AG09319 (cell line): ENCODE measurements at places on chromosomes 13 and 19.

GRCh38 chr13:75173457-75174356 lies 308.3 kb downstream of the TBC1D4 start:
- no peak for DNase-seq

GRCh38 chr13:107969546-107969945 lies 245.8 kb downstream of the LIG4 start:
- DNase-seq, result no peak

GRCh38 chr13:49220856-49221589 lies 885 bp downstream of the MLNR start:
- no peak for DNase-seq

DNA sequence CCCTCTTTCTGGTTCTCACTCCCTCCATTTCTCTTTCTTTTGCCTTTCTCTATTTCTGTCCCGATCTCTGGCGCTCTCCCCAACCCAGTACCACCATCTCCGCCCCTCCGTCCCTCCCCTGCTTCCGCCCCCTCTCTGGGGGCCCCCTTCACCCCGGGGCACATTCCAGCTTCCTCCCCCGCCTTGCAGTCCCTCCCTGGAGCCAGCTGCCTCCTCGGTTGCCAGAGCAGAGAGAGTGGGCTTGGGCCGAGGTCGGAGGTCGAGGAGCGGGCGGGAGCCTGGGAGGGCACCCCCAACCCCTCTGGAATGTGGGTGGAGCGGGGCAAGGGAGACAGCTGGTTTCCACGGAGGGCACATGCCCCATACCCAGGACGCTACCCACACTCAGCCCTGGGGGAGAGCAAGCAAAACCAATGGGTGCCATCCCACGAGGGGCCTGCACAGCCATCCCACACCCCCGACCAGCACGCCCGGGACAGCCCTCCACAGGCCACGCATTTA lies 6.5 kb upstream of the CIRBP start:
- DNase-seq, result no peak

- DNase-seq, result no peak
These were observed 1.1 kb downstream of the SUCLA2 start for GRCh38 chr13:47999973-48000372.

GRCh38 chr19:4878491-4878968 lies 11.1 kb upstream of the PLIN3 start:
- DNase-seq, result no peak

GRCh38 chr13:90652036-90652435 lies 695.5 kb upstream of the MIR17HG start:
- no peak for DNase-seq

GRCh38 chr19:1291761-1292418 lies 6.2 kb downstream of the EFNA2 start:
- no peak for DNase-seq

- DNase-seq, result no peak
These were observed 14.4 kb downstream of the CDC16 start for GRCh38 chr13:114249077-114249476.

DNA sequence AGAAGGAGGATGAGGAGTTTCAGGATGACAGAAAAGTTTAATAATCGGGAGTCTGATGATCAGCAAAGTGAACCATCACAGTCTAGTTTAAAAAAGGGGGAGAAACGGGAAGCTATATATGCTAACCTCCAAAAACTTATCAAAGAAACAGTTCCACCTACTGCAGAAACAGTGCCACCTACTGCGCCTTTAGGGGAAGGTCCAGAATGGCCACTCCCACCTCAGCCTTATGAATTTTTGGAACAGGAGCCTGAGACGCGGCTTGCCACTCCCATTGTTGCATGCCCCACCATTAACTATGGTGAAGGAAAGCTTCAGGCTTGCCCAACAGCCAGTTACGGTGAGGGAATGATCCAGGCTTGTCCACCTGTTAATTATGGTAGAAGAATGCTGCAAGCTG lies 929.0 kb downstream of the SLITRK6 start:
- DNase-seq, result no peak

- DNase-seq, result no peak
These were observed 4.6 kb upstream of the ZNF414 start for GRCh38 chr19:8518536-8518935.

DNA sequence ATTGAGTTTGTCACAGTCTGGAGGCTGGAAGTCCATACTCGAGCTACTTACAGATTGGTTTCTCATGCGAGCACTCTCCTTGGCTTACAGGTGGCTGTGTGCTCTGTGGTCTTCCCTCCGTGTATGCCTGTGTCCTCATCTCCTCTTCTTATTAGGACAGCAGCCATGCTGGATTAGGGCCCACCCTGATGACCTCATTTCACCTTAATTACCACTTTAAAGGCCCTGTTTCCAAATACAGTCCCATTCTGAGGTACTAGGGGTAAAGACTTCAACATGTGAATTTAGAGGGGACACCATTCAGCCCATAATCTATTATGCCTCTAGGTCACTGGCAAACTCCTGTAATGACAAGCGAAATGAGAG lies 40.6 kb downstream of the SHISA2 start:
- DNase-seq, result no peak

- DNase-seq, result no peak
These were observed 10.4 kb downstream of the ARL11 start for GRCh38 chr13:49638744-49639072.

GRCh38 chr13:107824635-107825034 lies 390.7 kb downstream of the LIG4 start:
- DNase-seq, result no peak

- DNase-seq, result no peak
These were observed 7.7 kb upstream of the KIR2DL4 start for GRCh38 chr19:54795758-54796157.

DNA sequence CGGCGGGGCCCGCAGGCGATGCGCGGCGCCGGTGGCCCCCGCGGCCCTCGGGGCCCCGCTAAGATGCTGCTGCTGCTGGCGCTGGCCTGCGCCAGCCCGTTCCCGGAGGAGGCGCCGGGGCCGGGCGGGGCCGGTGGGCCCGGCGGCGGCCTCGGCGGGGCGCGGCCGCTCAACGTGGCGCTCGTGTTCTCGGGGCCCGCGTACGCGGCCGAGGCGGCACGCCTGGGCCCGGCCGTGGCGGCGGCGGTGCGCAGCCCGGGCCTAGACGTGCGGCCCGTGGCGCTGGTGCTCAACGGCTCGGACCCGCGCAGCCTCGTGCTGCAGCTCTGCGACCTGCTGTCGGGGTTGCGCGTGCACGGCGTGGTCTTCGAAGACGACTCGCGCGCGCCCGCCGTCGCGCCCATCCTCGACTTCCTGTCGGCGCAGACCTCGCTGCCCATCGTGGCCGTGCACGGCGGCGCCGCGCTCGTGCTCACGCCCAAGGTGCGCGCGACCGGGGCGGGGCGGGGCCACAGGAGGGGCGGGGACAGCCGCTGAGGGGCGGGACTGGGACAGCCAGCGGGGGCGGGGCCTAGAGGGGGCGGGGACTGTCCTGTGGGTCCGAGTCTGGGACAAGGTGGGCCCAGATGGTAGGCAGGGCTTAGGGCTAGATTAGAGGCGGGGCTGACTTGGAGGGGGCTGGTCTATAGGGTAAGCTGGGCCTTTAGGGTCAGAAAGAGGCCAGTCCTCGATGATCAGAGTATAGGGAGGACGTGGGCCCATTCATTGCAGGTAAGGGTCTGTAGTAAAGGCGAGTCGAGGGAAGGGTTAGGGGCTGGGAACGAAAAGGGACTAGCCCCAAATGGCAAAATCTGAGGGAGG lies 5.1 kb downstream of the GRIN2D start:
- DNase-seq, result peak; percentile 41

DNA sequence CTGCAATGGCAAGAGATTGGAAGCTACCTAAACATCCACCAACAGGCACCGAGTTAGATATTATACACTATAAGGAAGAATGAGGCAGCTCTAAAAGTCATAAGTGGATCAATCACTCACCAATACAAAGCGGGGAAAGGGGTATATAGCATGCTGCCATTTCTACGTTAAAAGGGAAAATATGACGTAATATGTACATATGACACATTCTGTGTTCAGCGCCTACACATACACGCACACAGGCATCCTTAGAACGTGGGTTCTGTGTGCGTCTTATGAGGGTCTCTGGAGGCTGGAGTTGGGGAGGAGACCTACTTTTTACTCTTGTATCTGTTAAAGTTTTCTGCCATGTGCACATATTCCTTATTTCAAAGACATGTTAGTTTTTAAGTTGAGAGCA lies 5.9 kb downstream of the IL17D start:
- no peak for DNase-seq

GRCh38 chr13:63117710-63118109 lies 1702.1 kb upstream of the PCDH20 start:
- DNase-seq, result no peak

- no peak for DNase-seq
These were observed 102.3 kb downstream of the STOML3 start for GRCh38 chr13:38888309-38888708.

- no peak for DNase-seq
These were observed 16.3 kb downstream of the LCP1 start for GRCh38 chr13:46165485-46166223.

GRCh38 chr13:66405908-66406802 lies 824.0 kb downstream of the PCDH9 start:
- no peak for DNase-seq

DNA sequence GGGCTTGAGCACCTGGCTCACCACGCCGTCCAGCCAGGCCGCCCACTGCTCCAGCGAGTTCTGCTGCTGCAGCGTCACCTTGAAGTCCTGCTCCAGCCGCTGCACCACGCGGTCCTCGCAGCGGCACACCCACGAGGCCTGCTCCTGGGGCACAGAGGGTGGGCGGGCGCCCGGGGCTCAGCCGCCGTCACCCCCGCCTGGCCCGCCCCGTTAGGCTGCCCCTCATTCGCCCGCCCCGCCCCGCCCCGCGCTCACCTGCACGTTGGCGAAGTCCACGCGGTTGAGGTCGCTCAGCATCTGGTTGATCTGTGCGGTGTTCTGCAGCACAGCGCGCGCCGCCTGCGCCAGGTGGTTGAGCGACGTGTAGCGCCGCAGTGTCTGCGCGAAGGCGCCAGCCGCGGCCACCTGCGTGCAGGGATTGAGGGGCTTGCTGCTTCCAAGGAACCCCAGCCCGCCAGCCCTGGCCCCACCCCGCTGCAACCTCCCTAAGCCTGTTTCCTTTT lies 11.3 kb downstream of the DCAF15 start:
- no peak for DNase-seq

GRCh38 chr13:99421758-99422585 lies 79.3 kb upstream of the TM9SF2 start:
- no peak for DNase-seq

DNA sequence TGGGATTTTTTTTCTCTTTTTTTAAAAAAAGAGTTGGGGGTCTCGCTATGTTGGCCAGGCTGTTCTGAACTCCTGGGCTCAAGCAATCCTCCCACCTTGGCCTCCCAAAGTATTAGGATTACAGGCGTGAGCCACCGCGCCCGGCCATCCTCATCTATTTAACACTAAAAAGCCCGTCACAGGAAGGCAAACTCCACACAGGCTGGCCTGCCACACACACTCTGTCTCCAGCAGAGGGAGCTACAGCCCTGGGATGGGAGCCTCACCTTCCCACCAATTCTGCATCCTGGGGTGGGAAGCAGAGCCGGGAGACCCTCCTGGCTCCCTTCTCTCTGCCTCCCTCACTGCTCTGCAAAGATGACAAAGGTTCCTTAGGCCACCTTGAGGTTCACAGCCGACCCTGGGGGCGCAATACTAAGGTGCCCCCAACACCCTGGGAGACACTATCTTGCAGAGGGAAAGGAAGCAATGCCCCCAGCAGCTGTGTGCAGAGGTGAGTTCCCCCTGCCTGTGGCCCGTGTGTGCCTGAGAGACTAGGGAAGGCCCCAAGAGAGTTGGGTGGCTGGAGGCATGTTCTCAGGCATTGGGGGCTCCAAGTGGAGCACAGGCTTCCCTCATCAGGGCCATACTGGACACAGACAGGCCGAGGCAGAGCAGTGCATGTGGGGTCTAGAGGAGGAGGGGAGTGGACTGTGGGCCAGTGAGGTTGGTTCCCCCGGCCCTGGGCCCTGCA lies 27.4 kb upstream of the TIMM44 start:
- DNase-seq, result no peak
